ENCODE measurements at places on chromosomes 3 and 15.

DNA sequence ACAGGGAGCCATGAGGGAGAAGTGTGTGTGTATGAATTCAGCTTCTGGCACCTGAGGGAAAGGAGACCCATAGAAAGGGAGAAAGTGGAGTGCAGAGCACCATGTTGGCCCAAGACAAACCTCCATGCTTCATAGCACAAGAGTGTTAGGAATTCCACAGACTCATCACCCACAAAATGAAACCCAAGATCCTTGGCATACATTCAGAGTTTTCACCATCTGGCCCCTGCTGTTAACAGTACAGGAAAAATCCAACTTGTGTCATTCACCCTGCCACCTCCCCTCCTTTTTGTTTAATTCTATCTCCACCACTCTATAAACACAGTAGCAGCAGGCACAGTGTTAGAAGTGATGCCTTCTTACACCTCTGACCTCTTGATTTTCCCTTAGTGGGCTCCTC, 60.0 kb upstream of the MNS1 start:
- no peak for DNase-seq

- DNase-seq, result no peak
These were observed 30.2 kb downstream of the EIF4E3 start for GRCh38 chr3:71695000-71695482.

DNA sequence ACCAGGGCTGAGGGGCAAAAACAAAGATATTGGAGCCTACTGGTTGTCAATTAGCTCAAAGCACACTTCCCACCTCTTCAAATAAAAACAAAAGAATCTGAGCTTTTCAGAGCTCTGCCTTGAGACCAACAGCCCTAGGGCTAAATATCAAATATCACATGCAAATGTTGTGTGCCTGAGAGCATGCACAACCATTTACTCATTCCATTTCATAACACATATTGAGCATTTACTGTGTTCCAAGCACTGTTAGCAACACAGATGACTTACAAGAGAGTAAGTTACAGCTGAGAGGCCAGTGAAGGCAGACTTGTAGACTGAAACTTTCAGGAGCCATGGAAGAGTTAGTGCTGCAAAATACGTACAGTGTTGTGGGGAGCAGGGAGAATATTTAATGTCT, 222.4 kb downstream of the CPNE4 start:
- no peak for DNase-seq

DNA sequence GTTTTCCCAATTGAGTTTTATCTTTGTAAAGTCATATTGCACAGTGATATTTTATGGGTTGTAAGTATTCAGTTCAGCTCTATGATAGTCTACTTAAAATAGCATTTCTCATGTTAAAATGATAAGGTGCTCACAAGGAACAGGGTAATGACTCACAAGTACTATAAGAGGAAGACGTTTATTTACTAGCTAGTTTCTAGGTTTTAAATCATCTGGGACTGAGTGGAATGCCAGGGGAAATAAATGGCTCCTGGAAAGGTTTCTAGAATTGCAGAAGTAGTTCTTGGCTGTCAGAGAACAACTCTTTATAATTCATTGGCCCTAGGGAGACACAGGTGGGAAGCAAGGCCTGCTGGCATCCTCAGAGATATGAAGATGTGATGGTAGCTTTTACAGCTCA, 112.8 kb downstream of the CHDH start:
- no peak for DNase-seq

GRCh38 chr3:167830007-167830406, 94.5 kb downstream of the SERPINI1 start:
- no peak for DNase-seq

DNA sequence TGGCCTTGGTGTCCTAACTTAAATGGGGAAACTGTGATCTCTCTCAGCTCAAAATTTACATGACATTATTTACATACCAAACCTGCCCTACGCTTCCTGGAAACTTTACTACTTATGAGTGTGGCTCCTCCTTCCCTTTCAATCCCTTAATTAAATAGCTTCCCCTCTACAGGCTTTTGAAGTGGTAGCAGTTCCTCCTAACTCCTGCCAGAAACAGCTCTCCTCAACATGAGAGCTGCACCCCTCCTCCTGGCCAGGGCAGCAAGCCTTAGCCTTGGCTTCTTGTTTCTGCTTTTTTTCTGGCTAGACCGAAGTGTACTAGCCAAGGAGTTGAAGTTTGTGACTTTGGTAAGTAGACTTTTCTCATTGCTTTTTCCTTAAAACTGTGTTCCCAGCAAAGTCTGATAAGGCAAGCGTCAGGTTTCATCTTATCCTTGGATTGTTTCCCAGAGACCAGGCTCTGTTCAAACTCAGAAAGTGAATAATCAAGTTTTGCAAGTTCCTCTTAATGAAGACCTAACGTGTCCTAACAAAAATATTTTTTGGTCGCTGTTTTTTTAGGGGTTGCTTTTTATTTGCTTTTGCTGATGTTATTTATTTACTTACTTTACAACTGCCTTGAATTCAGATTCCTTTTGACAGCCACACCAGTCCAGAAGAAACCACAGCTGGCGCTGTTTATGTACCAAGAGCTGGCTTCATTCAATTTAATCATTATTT, at the start of gene ACP3:
Gene ACP3, plus strand, starts transcription at position 179 of the 720 bp plus-strand sequence. Its CDS starts 50 bp downstream, at position 229.
- DNase-seq, result no peak

GRCh38 chr3:150736903-150737832, 25.8 kb downstream of the SIAH2 start:
- DNase-seq, result no peak

DNA sequence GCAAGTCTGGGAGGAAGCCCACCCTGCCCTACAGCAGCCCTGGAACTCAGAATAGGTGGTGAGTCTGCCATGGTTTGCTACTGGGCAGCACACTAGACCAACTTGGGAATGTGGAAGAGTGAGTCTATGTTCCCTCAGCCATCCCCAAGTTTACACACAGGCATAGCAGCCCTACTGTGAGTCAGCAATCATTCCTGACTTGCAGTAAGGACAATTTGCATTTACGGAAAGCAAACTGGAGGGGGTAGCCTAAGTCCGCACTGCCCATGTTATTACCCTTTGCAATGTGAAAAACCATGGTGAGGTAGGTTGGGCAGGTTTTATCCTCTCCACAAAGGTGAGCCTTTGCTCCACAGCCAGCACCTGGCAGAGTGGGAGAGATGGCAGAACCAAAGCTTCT, 4.6 kb downstream of the TCTA start:
- no peak for DNase-seq

DNA sequence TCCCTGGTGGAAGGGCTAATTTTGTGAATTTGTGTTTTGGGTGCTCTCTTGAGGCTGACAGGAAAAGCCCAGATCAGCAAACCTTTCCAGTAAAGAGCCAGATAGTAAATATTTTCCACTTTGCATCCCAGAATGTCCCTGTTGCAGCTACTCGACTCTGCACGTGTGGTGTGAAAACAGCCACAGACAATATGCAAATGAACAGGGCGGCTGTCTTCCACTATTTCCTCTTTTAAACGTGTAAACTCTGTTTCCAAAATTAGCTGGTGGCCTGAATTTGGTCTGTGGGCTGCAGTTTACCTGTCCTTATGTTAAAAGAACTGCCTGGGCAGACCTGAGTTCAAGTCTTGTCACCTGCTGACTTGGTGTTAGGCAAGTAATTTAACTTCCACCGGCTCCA, 202.7 kb downstream of the EDEM1 start:
- no peak for DNase-seq

DNA sequence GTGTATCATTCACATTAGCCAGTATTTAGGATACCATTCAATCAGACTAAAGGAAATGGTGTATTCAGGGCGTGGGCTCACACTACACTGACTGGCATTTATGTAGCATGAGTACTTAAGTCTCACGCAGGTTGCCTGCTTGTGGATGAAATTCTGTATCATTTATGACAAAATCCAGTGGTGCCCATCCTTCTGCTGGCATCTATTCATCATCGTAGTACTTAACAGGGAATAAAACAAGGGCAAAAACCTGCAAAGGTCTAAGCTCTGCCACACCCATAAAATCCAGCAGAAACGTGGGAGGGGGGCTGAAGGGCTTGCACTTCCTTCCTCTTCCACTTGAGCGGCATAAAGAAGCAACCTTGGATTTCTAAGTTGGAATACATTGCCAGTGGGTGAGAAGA, 2.7 kb downstream of the GAP43 start:
- DNase-seq, result no peak

GRCh38 chr15:29143909-29144635, 125.5 kb downstream of the NSMCE3 start:
- no peak for DNase-seq

GRCh38 chr15:62412686-62413085, 247.6 kb upstream of the C2CD4B start:
- DNase-seq, result no peak

GRCh38 chr15:94097552-94097951, 133.8 kb upstream of the MCTP2 start:
- no peak for DNase-seq

- DNase-seq, result no peak
These were observed 36.6 kb downstream of the GSK3B start for GRCh38 chr3:120057626-120058025.

All from nephron progenitor cell (in vitro differentiated cells).